ENCODE measurements at places on chromosomes 3 and 15.

DNA sequence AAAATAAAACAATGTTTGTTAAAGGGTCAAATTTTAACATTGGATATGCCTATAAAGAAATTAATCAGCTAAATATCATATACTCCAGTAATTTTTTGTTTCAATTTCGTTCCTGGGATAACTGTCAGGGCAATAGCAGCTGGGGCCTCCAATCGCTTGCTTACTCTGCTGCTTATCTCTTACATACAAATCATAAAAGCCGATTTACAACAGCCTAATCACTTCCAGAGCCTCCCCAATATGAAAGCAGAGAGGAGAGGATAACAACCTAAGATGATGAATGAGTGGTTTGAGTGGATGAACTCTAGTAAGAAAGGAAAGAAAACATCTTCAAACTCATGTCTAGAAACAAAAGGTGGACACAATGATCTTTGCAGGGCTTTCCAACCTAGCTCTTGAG lies 80.7 kb upstream of the PSMD6 start:
- DNase-seq, result no peak

- DNase-seq, result no peak
Measured at GRCh38 chr15:66724732-66725463, 22.9 kb downstream of the SMAD6 start.

GRCh38 chr15:98408231-98408630 lies 240.1 kb upstream of the IGF1R start:
- DNase-seq, result no peak

GRCh38 chr3:123281406-123281805 lies 79.7 kb downstream of the SEC22A start:
- no peak for DNase-seq

DNA sequence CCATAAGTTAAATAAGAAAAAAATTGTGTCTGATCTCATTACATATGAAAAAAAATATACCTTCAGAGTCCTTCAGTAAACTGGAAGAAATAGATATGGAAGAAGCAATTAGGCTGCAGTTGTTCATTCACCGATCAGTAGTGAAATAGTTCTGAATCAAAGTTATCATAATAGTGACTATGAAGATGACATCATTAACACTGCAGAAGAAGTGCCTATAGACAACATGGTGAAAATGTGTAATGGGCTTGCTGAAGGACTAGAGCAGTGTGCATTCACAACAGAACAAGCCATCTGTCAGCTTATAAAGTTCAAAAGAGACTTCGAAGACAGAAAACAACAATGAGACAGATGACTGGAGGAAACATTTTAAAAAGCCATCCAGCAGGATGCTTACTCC lies 144.5 kb downstream of the NAALADL2 start:
- DNase-seq, result no peak

DNA sequence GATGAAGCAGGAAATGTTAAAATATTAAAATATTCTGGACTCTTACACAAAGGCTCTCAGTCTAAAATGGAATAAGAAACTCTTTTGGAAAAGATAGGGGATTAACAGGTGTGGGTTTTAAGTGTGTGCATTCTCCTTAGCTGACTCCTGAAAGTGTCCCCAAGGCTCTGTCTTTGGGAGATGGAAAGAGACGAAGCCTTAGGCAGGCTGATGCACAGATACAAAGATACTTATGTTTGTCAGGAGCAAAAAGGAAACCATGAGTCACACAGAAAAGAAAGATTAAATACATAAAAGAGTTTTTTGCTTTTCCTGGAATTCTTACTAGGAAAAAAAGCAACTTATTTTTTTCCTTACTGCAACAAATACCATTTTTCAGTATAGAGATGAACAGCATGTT lies 23.8 kb upstream of the ABI3BP start:
- no peak for DNase-seq

DNA sequence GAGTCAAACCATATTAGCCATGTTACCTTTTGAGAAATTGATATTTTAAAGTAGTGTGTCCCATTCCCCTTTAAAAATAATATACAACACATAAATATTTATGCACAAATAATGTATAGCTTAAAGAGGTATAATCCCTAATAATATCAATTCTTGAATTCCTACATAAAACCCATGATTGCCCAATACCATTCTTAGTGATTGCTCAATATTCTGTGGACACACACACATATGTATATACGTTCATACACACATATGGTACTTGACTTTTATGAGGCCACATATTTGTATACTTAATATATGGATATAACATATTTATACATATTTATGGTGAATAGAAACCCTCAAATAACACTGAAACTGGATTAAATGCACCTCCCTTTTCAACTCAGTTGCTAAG lies 367.4 kb downstream of the ZBBX start:
- DNase-seq, result no peak

DNA sequence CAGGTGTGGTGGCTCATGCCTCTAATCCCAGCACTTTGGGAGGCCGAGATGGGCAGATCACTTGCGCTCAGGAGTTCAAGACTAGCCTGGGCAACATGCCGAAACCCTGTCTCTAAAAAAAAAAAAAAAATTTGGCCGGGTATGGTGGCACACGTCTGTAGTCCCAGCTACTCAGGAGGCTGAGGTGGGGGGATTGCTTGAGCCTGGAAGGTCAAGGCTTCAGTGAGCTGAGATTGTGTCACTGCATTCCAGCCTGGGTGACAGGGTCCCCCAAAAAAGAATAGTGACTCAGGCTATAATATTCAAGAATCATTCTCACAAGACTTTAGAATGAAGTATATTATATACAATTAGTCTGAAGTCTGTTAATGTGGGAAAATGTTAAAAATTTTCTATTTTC lies 70.5 kb upstream of the PLXND1 start:
- DNase-seq, result no peak

- DNase-seq, result no peak
Measured at GRCh38 chr3:175222356-175222755, 363.2 kb downstream of the NAALADL2 start.

- no peak for DNase-seq
Measured at GRCh38 chr15:40853241-40853890, 9.5 kb downstream of the SPINT1 start.

- DNase-seq, result no peak
Measured at GRCh38 chr3:149016669-149017541, 25.6 kb downstream of the GYG1 start.

GRCh38 chr3:184380627-184381260 lies 890 bp downstream of the CHRD start:
- DNase-seq, result no peak

- no peak for DNase-seq
Measured at GRCh38 chr3:56792193-56792592, 9.6 kb downstream of the ARHGEF3 start.

- DNase-seq, result no peak
Measured at GRCh38 chr15:40285554-40286011, 2.7 kb upstream of the ANKRD63 start.

DNA sequence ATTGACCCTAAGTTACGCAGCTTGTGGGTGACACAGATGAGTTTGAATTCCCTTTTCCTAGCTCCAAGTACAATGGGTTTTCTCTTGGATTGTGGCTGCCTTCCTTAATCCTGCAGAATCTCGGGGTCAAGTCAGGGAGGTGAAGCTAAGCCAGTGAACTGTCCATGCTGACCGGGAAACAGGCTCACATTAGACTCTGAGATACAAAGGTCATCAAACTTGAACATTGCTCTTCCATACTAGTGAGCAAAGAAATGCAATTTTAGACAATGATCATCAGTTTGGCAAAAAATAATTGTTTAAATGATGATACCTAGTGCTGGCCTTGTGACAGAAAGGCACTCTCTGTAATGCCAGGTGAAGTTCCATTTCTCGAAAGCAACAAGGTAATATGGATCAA lies 31.6 kb downstream of the SLC6A1 start:
- DNase-seq, result no peak

GRCh38 chr3:1623896-1624295 lies 474.8 kb upstream of the CNTN4 start:
- DNase-seq, result no peak

- no peak for DNase-seq
Measured at GRCh38 chr3:131655070-131655690, 152.4 kb upstream of the MRPL3 start.

DNA sequence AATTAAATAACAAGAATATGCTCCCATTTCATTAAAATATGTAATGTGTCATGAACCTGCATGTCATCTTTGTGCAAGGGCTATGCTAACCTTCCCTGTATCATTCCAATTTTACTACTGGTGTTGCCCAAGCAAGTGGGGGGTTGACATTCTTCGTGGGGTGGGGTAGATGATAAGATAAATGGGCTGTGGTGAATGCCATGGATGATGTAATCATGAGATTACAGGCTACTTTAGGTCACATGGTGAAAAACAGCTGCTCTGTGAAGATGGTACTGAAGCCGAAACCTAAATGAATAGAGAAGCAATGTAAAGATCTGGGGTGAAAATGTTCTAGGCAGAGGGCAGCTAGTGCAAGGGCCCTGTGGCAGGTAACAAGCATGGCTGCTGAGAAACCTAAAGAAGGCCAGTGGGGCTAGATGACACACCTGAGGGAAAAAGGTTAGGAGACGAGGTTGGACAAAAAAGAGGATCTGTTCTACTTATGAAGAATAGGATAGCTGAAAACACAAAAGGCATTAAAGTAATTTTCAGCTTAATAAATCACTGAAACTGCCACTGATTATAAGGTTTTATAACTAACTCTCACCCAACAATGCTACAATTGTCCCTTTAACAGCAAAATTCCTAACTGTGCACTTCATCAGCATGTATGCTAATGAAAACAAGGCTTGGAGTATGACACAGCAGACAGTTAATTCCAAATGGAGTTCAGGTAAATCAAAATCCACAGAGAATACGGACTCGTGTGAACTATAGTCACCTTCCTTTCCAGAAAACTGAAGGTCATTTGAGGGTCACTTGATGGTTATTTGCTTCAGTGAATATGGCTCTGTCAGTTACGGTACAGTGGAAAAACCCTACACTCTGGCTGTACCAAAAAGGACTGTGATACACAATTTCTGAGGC lies 35.0 kb downstream of the MTMR10 start:
- DNase-seq, result no peak

DNA sequence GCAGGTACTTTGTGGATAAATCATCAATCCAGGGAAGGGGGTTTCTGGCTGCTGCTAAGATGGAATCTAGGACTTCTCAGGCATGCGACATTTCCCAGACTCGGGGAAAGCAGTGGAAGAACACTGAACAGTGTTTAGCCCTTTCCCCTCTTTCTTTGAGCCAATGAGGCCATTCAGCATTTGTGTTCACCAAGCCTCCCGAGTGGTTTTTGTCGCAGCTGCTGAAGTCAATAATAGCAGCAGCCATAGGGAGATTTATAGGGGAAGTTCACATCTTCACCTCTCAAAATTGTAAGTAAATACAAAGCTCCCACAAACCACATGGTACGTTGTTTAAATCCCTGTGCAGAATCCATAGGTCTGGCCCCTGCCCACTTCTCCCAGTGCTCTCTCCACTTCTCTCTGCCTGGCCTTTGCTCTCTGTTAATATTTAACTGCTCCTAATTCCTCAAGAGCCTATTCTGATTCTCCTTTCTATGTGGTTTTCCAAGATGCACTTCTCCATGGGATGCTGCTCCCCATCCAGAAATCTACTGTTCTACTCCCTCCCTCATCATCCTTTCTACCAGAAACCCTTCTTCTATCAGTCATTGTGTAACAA lies 230.7 kb downstream of the SHQ1 start:
- DNase-seq, result no peak

DNA sequence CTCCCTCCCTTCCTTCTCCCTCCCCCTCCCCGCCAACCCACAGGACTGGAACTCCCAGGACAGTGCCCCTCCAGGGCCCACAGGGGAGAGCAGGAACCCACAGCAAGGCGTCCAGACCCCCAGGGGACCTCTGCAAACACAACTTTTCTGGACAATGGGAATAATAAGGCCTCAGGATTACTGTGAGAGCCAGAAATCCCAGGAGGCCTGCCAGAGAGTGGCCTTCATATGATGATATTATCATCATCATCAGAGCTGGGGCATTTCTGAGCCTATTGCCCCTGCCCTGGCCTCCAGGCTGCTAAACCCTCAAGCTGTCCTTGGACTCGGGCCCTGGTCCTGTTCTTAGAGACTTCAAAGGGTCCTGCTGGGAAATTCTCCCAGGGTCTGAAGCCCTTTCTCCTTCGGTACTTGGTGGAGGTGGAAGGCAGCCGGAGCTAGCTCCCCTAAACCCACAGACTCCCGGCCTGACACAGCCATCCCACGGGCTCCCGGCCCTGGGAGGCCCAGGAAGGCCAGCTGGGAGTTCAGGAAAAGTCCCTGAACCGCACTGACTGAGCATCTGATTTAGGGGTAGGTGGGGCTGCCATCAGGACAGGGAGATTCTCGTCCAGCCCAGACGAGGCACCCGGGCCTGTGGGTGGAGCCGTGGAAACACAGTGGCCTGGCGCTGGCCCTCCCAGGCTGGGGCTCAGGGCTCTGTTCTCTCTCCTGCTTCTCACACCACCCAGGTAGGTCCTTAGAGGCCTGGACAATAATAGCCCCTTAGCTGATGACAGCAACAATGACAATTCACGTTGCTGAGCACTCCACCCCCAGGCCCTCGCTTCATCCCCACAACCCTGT lies 4.9 kb downstream of the CALML4 start:
- DNase-seq, result no peak

GRCh38 chr3:43726521-43726920 lies 35.8 kb downstream of the ABHD5 start:
- no peak for DNase-seq

GRCh38 chr3:127746400-127747057 lies 73.8 kb downstream of the ABTB1 start:
- no peak for DNase-seq

- no peak for DNase-seq
Measured at GRCh38 chr15:71501344-71502076, 308.8 kb upstream of the NR2E3 start.

Data from DND-41 (cell line).